ENCODE measurements at places on chromosomes 2 and 18.

DNA sequence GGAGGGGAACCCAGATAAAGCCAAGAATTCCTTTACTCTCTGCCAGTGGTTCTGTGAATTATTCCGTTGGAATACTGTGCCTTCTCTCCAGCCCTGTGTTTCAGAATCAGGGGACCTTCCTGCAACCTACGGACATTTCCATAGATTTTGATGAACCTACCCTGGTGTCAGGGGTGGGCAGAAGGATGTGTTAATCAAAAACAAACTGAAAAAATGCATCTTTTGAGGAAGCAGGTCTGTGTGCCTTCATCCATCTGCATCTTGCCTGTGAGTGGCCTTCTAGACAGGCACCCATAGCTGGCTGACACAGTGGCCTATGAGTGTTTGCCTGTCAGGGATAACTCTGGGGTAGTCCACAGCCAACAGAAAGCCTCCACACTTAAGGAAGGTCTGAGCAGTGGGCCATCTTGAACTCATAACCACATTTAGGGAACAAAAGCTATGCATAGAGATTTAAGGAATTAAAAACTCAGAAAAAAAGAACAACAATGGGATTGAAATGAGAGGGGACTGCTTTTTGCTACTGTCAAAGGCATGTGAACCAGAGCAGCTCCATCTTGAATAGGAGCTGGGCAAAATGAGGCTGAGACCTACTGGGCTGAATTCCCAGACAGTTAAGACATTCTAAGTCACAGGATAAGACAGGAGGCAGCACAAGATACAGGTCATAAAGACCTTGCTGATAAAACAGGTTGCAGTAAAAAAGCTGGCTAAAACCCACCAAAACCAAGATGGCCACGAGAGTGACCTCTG, 45.9 kb upstream of the ITGA6 start:
- DNase-seq, result no peak

- no peak for DNase-seq
These were observed 31.4 kb upstream of the AGAP1 start for GRCh38 chr2:235462415-235462790.

- DNase-seq, result no peak
These were observed 585.0 kb upstream of the GCFC2 start for GRCh38 chr2:76295762-76296161.

DNA sequence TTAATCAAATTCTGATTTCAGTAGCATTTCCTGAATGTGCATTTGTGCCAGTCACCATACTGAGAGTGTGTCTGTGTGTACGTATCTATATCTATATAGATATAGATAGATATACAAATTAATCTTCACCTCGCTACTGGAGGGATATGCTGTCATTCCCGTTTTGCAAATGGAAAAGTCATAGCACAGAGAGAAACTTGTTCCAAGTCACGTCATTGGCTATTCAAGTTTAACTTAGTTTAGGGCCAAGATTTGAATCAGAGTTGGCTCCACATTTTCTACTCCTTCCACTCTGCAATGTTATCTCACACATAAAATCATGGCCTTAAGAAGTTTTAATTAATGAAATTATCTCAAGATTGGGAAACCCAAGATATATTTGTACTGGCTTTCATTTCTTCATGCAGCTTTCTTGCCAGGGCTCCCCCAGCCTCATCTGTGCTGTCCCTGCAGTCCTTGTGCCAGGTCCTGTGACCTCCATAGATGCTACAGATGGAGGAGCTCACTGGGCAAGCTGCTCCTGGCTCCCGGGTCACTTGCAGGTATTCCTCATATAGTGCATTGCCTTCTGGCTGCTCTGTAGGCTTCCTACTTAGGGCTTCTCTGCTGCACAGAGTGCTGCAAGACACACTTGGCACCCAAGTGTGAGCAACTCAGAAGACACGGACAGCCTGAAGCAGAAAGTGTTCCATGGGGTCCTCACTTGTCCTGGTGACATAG, 245.8 kb downstream of the KCNS3 start:
- DNase-seq, result no peak

DNA sequence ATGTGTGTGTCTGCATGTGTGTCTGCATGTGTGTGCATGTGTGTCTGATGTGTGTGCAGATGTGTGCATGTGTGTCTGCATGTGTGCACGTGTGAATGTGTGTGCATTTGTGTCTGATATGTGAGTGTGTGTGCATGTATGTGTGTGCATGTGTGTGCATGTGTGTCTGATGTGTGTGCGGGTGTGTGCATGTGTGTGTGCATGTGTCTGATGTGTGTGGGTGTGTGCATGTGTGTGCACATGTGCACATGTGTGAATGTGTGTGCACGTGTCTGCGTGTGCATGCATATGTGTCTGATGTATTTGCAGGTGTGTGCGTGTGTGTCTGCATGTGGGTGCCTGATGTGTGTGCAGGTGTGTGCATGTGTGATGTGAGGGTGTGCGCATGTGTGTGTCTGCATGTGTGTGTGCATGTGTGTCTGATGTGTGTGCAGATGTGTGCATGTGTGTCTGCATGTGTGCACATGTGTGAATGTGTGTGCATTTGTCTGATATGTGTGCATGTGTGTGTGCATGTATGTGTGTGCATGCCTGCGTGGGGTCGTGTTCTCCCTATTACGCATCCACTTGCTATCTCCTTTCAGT, 470.1 kb upstream of the HS6ST1 start:
- DNase-seq, result no peak

- DNase-seq, result no peak
These were observed 7.3 kb upstream of the CIB4 start for GRCh38 chr2:26648516-26648915.

GRCh38 chr2:166331468-166331867, 44.3 kb downstream of the SCN9A start:
- no peak for DNase-seq

- no peak for DNase-seq
These were observed 49.2 kb upstream of the DARS1 start for GRCh38 chr2:136034629-136035028.

DNA sequence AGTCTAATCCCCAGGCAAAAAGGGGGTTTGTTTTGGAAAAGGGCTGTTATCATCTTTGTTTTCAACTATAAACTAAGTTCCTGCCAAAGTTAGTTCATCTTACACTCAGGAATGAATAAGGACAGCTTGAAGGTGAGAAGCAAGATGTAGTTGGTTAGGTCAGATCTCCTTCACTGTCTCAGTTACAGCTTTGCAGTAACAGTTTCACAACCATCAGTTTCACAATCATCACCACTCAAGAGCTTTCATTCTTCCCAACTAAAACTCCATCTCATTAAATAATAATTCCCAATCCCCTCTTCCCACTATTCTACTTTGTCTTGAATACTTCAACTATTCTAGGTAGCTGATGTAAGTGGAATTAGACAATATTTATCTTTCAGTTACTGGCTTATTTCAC, 200.9 kb downstream of the NYAP2 start:
- no peak for DNase-seq

- no peak for DNase-seq
These were observed 7.2 kb upstream of the KIAA2012 start for GRCh38 chr2:202065876-202066275.

GRCh38 chr18:8787794-8788193, 82.4 kb downstream of the MTCL1 start:
- no peak for DNase-seq

DNA sequence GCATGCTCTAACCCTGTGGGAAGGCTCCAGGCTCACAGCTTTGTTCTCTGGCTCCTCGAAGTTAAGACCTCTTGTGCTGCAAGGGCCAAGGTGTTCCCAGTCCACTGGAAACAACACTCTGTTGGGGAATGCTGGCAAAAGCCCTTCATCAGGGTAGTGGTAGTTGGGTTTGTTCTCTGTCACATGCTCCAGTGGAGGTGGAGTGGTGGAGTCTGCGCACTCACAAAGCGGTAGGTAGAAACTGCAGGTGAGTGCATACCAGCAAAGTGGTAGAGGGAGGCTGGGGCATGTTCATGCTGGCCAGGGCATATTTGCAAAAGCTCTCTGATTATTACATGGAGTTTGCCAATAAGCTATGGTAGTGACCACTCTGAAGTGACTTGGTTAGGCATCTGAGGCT, 410.5 kb downstream of the CDH19 start:
- no peak for DNase-seq

DNA sequence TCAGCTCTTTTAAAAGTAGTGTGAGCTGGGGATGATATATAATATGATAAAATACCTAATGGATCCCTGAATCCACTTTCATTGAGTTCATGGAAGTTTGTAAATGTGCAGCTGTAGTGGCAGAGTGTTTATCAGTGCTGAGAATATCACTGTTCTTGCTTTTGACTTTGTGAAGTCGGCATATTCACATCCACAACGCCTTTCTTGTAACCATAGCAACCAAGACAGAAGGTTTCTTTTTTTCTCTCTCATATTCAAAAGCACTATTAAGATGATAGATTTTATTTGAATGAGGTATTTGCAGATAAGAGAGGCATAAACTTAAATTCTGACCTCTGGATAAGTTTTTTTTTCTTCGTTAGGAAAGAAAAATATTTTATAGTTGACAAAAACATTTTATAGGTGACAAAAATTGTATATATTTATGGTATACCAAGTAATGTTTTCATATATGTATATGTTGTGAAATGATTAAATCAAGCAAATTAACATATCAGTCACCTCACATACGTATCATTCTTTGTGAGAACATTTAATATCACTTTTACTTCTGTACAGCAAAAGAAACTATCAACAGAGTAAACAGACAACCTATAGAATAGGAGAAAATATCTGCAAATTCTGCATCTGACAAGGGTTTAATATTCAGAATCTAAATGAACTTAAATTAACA, 130.0 kb downstream of the PLCL1 start:
- DNase-seq, result no peak

GRCh38 chr2:5942204-5942603, 250.0 kb downstream of the SOX11 start:
- no peak for DNase-seq

DNA sequence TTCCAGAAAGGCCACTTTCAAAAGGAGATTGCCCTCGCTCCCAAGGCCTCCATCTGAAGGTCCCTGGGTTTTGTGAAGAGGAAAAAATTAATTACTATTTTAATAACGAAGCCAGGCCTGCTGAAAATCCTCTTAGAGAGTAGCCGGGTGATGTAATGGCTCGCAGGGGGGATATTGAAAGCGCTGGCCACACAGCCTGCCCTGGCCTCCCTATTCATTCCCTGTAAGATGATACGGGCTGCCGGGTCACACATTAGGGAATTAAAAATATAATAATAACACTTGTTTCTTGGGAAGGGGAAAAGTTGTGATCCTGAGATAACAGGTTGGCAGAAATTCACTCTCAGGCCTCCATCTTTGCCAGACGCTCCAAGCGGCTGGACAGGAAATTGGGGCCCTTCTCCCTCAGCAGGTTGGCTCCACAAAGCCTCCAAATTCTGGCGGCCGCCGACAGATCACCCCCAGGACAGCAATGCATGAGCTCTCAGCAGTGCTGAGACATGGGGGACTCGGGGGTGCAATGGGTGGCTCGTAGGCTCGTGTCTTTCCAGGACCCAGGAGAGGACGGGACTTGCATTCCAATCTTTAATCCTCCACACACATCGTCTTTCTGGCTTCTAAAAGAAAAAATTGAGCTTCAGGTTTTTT, 299.9 kb upstream of the SALL3 start:
- DNase-seq, result no peak

GRCh38 chr2:238891457-238892203, 43.7 kb downstream of the TWIST2 start:
- DNase-seq, result no peak

DNA sequence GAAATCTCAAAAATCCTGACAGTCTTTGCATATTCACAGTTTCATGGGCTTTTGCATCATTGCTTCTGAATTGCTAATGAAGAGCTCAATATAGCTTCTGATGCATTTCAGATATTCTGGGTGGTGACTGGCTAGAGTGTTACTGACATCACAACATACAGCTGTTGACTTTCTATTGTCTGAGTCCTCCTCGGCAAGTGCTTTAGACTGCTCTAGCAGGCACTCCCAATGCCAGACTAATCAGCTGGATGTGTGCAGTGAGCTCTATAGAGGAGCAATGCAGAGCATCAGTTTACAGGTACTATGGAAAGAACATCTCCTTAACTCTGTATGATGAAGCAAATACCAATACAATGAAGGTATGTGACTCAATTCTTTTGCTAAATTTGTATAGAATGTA, 54.9 kb downstream of the R3HDM1 start:
- DNase-seq, result peak; percentile 4

- peak; percentile 54 for DNase-seq
These were observed 109.9 kb upstream of the ID2 start for GRCh38 chr2:8571792-8572499.

DNA sequence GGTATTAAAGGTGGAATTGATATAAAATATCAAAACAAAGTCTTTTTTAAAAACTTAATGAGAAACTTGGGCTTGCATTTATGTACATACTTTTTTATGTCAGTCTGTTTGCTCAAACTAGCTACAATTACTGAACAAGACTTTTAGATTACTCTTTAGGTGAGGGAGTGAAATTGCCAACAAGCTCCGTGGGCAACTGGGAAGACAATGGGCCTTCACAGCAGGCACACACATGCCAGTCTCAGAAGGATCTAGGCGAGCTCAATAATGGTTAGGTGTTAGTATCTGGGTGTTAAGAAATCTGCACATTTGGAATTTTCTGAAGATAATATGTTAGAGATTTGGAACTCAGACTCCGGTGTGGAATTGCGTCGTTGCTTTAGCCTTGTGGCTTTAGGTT, 23.0 kb upstream of the MAL start:
- no peak for DNase-seq

GRCh38 chr18:26471027-26471426, 77.3 kb downstream of the KCTD1 start:
- no peak for DNase-seq

- DNase-seq, result no peak
These were observed 18.4 kb downstream of the SLC4A3 start for GRCh38 chr2:219645631-219646527.

- DNase-seq, result no peak
These were observed 651.4 kb downstream of the STK39 start for GRCh38 chr2:167595839-167596471.

DNA sequence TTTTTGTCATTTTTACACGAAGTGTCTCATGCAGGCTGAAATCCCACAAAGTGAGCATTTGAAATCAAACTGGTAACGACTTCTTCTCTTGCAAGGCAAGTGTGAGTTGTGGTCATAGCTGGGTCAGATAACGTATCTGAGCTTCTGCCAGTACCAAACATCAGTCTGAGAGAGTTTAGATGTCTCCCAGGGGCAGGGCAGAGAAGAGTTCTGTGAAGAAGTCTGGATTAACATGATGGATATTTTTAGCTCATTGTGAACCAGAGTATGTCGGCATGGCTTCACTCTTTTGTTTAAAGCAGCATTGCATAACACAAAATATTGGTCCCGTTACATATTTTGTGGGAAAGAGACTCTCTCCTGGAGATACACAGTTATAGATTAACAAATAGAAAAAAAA, 655.5 kb upstream of the KLHL29 start:
- DNase-seq, result no peak

- DNase-seq, result no peak
These were observed 74.4 kb downstream of the MAP3K20 start for GRCh38 chr2:173150087-173150486.

GRCh38 chr2:145221516-145221915, 701.6 kb upstream of the ZEB2 start:
- no peak for DNase-seq

Data from NCI-H2171 treated with DMSO at 0.1 percent for 48 hours (cell line).